ENCODE measurements at places on chromosomes 7 and 10.

DNA sequence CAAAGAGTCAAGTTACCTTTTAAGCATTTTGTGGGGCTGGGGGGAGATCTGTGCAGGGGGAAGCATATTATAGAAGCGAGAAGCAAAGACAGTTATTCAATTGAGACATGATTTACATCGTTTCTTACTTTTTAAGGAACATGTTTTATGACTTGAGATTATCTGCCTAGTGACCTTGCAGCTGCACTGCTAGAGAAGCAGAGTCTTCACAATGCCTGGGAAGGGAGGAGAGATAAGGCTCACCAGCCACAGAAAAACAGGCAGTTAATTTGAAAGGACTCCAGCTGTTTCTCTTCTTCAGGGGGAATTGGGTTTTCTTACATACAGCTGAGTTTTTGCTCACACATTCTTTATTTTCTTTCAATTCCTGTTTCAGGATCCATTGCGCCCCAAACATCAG, 31.0 kb downstream of the PHYH start:
- DNase-seq, result no peak

DNA sequence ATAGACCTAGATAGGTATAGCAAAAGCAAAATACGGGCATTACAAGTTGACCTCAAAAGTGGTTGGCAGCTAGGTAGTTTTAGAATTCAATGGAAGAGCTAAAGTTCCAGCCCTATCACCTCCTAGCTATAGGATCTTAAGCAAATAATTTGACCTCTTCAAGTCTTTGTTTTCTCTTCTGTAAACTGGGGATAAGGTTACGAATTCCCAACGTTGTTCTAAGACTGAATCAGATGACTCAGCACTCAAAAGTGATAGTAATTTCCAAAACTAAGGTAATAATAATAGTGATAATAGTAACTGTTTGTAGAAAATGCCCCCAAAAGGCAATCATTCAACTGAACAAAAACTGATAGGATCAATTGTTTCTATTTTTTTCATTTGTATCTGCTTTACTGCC, 445.2 kb downstream of the KCNMA1 start:
- no peak for DNase-seq

GRCh38 chr7:106021151-106022067, 58.3 kb downstream of the CDHR3 start:
- no peak for DNase-seq

- no peak for DNase-seq
Observed at GRCh38 chr7:94605031-94605430, 50.9 kb downstream of the SGCE start.

GRCh38 chr10:36779238-36779846, 346.1 kb upstream of the ANKRD30A start:
- no peak for DNase-seq

Data from coronary artery (tissue), 2 donors.